NCI-H1092 (cell line): ENCODE measurements at places on chromosomes 16 and 17.

DNA sequence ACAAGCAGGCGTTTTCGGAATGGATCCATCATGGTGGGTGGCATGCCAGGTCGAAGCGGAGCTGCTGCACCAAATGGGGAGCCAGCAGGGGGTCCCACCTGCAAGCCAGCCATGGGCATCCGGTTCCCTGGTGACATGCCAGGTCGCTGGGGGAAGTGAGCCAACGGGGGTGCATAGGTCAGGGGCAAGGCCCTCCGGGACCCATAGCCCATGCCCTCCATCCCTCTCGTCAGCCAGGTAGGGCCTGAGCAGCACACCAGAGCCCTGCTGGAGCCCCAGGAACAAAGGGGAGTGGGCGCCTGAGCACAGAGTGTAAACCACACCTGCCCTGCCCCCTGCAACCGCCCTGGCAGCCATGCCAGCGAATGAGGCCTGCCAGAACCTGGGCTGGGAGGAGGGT, 5.0 kb downstream of the SMARCD2 start:
- no peak for DNase-seq

DNA sequence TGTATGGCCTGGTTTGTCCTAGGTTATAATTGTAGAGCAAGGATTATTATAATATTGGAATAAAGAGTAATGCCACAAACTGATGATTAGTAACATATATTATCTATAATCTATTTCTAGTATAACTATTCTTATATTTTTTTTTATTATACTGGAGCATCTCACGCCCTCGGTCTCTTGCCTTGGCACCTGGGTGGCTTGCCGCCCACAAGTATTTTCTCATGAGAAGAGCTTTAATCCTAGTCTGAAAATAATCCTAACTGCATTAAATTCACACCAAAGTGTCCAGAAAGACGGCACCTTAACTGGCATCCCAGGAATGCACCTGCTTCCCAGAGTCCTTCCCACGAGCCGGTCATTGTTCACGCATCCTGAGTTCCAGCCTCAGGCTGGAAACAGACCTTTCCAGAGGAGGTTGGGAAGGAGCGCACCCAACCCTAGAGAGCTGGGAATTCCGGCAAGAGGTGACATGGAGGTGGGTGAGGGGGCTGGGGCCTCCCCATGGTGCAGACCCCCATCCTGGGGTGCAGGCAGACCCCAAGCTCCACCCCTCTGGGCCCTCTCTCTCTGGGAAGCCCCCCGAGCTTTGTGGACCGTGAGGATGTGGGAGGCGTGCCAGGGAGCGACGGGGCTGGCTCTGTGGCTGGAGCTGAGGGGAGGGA, 15.9 kb downstream of the CHMP1A start:
- no peak for DNase-seq

GRCh38 chr17:13154398-13154797, 136.6 kb upstream of the ELAC2 start:
- no peak for DNase-seq

DNA sequence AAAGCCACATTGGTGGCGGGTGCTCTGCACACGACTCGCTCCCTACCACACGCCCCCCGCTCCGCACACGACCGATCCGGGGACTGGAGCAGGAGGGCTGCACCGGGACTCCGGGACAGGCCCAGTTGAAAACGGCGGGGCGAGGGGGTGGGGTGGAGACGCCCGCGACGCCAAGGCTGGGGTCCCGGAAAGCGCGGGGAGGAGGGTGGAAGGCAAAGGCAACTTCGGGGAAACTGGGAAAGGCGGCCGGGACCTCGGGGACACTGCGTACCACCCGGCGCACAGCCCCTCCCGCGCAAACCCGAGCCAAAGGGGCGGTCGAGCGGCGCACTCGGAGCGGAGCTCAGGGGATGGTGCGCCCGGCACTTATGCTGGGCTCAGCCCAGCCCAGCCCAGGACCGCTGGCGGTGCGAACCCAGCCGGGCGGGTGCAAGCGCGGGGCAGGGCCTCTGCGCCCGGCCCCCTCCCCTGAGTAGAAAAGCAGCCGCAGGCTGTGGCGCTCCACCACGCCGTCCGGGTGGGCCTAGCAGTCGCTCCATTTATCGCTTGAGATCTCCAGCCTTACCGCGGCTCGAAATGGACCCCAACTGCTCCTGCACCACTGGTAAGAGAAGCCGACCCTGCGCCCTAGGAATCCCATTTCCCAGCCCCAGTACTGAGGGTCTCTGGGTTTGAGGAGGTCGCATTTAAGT, at the start of gene MT1M:
Gene MT1M (plus strand): TSS at position 504 of the 692 bp plus-strand sequence. CDS start 73 bp downstream, at position 577.
- no peak for DNase-seq

- no peak for DNase-seq
These were observed 5.0 kb downstream of the PIK3R6 start for GRCh38 chr17:8862213-8863056.

GRCh38 chr16:2425008-2425518, 4.2 kb upstream of the CCNF start:
- DNase-seq = no peak

DNA sequence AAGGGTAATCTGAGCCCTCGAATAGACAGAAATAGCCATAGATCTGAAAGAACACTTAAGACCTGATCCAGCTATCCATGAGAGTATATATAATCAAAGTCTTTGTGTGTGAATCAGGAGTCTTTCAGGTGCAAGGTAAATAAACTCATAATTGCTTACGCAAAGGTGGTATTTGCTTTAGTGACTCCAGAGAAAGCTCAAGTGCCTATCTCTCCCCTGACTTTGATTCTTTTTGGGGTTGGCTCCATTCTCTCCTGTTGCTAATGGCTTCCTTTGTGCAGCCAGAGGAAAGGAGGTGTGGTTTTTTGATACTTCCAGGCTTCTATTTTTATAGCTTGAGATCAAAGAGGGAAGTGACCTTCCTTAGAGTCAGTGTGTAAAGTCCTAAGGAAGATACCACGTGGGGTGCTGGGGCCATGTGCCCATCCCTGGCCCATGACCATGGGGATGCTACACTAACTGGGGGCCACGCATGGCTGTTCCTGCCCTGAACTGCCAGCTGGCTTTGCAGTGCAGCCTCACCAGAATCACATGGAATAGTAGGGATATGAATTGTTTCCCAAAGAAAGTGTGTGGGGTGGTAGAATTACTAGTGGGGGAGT, 45.8 kb downstream of the TENT4B start:
- no peak for DNase-seq

DNA sequence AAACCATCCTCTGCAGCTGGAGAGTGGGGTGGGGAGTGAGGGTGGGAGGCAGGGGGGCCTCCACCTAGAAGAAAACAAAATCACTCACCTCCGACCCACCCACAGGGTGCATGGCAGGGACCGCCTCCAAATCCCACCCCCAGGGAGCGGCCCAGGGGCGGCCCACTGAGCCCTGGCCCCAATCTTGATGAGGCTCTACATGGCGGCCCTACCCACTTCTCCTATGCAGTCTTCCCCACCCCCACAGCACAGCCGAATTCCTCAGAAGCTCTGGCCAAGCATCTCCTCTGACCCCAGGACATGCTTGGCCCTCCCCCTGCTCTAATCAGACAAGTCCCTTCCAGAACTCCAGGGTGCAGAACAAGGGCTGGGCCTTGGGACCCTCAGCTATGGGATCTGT, 18.2 kb upstream of the FASN start:
- no peak for DNase-seq

- no peak for DNase-seq
These were observed 6.0 kb downstream of the FHOD1 start for GRCh38 chr16:67241008-67241900.

DNA sequence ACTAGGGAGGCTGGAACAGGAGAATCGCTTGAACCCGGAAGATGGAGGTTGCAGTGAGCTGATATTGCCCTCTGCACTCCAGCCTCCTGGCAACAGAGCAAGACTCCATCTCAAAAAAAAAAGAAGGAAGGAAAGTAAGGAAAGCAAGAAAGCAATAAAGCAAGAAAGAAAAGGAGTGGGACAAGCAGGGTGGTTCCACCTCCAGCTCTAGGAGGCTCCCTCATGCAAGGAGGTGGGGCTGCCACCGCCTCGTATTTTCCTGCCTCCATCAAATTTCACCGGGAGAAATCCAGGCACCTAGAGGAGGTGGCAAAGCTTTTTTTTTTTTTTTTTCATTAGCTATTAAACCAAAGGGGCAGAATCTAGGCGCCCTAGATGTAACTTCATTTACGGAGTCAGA, 1.0 kb downstream of the CYB561 start:
- no peak for DNase-seq

GRCh38 chr17:33789658-33790057, 465.4 kb upstream of the CCL2 start:
- no peak for DNase-seq

GRCh38 chr17:72358465-72358864, 237.6 kb downstream of the SOX9 start:
- DNase-seq = no peak

GRCh38 chr16:81318711-81319110, 3.9 kb downstream of the GAN start:
- no peak for DNase-seq

GRCh38 chr17:45666046-45666600, 118.0 kb upstream of the CRHR1 start:
- DNase-seq = no peak
